ENCODE measurements at places on chromosomes 16 and 17.

GRCh38 chr17:14355556-14355955 lies 54.7 kb downstream of the HS3ST3B1 start:
- no peak for DNase-seq

DNA sequence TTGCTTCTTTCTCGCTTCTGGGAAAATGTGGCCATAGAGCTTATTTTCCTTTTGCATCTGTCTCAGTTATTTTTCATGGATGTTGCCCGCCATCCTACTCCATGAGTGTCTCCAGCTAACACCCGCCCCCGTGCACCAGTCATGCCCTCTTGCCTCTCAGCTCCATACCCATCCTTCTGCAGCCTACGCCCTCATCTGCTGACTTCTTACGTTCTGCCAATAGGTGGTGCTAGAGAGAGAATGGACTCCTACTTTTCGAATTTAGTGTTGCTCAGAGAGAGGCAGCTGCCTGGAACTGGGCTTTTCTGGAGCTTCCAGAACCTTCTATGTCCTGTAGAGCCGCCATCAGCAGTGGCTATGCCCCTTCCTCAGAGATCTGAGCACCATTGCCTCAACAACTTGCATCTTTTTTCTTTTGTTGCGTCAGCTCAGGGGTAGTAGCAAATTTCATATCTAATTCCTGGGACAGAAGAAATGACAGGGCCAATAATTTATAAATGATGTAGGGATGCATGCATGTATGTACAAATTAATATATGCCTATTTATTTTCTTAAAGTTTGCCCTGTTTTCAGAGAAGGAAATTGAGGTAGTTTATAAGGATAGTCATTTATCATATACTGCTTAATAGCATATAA lies 119.7 kb upstream of the MYOCD start:
- peak; percentile 47 for DNase-seq

DNA sequence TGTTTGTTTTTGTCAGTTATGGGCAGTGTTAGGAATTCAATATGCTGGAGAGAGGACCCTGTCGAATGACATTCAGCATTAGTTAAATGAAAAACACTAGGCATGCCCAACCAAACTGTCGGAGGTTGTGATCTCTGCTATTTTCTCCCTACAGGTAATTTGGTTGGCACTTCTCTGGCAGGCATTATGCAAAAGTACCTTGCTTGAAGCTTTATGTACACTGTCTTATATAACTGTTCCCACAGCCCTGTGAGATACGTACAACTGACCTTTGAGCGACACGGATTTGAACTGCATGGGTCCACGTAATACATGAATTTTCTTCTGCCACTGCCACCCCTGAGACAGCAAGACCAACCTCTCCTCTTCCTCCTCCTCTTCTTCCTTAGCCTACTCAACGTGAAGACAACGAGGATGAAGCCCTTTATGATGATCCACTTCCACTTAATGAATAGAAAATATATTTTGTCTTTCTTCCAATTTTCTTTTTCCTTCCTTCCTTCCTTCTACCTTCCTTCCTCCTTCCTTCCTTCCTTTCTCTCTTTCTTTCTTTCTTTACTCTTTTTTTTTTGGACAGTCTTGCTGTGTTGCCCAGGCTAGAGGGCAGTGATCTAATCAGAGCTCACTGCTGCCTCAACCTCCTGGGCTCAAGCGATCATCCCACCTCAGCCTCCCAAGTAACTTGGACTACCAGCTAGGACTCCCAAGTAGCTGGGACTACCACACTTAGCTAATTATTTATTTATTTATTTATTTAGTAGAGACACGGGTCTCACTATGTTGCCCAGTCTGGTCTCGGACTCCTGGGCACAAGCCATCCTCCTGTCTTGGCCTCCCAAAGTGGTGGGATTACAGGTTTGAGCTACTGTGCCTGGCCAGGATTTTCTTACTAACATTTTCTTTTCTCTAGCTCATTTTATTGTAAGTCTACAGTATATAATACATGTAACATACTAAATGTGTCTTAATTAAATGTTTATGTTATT lies 77.3 kb downstream of the WIPI1 start:
- DNase-seq, result no peak

DNA sequence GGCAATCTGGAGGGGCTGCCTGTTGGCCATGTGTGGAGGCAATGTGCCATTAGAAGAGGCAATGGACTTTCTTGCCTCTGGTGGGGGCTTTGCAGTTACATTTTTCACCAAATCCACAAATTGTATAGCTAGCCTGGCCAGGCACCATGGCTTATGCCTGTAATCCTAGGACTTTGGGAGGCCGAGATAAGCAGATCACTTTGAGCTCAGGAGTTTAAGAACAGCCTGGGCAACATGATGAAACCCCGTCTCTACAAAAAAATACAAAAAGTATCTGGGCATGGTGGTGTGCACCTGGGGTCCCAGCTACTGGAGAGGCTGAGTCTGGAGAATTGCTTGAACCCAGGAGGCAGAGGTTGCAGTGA lies 2.7 kb upstream of the RNF112 start:
- DNase-seq, result no peak

DNA sequence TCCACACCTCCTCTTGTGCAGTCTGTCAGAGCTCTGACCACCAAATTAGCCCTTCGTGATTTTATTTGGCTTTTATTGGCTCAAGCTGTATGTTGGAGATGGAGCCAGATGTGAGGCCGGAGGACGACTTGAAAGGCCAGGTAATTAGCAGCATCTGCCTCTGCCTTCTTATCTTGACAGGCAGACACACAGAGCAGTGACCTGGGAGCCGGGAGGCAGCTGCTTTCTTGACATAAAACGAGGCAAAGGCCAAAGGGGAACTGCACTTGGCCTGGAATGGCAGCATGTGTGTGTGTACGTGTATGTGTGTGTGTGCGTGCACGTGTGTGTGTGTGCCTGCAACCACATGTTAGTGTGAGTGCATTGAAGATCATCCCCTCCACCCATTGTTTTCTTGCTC lies 56.9 kb upstream of the BRD7 start:
- DNase-seq, result no peak

DNA sequence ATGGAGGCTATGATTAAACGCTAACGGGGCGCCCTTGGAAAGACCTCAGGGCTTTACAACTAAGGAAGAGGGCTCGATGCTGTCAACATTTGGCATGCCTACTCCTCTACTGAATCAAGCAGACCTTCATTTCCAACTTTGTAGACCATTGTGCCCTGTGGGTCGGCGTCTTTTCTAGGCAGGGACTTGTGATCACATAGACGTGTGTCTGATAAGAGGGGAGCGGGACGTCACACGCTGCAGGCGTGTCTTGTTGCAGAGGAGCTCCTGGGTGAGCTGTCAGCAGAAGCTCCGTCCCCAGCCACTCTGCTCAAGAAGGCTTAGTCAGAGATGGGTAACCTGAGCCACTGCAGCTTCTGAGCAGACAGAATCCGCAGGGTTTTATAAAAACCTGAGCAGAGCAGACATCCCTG lies 2.8 kb downstream of the MAPK8IP3 start:
- DNase-seq, result no peak

GRCh38 chr16:86566601-86566965 lies at the start of gene FOXC2:
FOXC2 (plus strand) TSS chr16:86566829; CDS start chr16:86567336, 507 bp downstream.
- DNase-seq, result peak; percentile 65

DNA sequence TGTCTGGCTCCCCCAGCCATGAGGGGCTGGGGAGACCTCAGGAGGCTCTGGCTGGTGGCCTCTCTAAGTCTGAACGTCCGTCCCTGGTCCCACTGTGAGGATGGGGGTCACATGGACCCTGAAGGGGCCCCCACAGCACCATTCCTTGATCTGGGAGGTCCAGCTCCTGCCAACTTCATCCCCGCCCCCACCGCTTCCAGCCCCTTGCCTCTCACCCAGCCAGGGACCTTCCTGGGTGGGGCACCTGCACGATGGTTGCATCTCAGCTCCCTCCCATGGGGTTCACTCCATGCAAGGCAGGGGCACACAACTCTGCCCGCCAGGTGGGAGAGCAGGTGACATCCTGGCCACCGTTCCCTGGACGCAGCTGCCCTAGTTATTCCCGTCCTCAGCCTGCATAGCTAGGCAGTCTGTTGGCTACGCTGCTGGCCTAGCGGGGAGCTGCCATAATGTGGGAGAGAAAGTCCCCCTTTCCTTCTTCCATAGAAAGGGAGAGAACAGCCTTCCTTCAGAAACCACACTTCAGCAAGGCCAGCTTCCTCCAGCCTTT lies 217.9 kb upstream of the RPL38 start:
- DNase-seq, result no peak

DNA sequence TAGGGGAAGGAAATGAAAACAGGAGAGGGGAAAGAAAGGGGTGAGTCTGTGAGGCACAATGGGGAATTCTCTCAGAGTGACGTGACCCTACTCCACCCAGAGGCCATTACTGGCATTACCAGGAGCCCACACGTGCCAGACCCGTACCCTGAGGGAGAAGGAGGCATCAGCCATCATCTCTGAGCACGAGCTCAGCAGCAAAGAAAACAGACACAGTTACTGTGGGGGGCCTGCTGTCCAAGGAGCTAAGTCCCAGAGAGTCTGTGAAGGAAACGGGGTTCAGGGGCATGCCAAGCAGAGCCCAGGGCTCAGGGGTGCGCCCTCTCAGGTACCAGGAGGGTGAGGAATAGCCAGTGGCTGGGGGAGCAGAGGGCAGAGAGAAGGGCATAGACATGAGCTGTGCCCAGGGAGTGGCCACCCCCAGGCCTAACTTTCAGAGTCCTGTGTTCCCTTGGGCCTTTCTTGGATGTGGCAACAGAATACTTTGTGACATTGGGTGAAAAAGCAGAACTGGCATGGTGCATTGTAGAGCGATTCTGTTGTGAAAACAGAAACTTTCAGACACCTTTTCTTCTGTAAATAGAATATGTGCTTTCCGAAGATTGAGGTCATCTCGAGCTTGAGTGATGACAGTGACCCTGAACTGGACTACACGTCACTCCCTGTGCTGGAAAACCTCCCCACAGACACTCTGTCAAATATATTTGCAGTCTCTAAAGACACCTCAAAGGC lies 11.3 kb downstream of the TAF1C start:
- no peak for DNase-seq

- no peak for DNase-seq
These were observed 68.1 kb downstream of the RTN4RL1 start for GRCh38 chr17:1957037-1957436.

- no peak for DNase-seq
These were observed at the start of the genes GPS1 and RFNG for GRCh38 chr17:82051776-82052637. GPS1 (plus strand) TSS chr17:82051898; CDS start chr17:82051932, 34 bp downstream. RFNG (minus strand) TSS chr17:82051811; CDS start chr17:82051766, 45 bp downstream.

- no peak for DNase-seq
These were observed 13.6 kb upstream of the GGA2 start for GRCh38 chr16:23523876-23524385.

- DNase-seq, result no peak
These were observed 23.8 kb downstream of the EPN2 start for GRCh38 chr17:19260958-19261357.

DNA sequence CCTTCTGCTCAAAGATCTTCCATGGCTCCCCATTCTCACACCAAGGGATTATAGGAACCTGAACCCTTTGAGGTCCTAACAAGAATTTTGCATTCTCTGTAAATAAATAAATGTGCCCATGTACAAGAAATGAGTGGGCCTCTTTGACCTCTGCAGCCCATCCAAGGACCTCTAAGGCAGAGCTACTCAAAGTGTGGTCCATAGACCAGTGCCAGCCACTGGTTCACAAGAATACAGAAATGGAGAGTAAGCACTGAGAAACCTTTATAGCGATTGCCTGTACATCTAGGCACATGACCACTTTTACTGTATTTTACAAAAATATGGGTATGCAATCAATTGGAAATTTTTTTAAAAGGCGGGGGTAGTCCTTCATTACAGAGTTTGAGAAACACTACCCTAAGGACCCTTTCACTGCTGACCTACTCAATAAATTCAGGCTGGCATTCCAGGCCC lies 7.8 kb upstream of the SRCIN1 start:
- no peak for DNase-seq

- no peak for DNase-seq
These were observed 677 bp downstream of the P2RX1 start for GRCh38 chr17:3915581-3915994.
